ENCODE measurements at places on chromosomes 13 and 19.

DNA sequence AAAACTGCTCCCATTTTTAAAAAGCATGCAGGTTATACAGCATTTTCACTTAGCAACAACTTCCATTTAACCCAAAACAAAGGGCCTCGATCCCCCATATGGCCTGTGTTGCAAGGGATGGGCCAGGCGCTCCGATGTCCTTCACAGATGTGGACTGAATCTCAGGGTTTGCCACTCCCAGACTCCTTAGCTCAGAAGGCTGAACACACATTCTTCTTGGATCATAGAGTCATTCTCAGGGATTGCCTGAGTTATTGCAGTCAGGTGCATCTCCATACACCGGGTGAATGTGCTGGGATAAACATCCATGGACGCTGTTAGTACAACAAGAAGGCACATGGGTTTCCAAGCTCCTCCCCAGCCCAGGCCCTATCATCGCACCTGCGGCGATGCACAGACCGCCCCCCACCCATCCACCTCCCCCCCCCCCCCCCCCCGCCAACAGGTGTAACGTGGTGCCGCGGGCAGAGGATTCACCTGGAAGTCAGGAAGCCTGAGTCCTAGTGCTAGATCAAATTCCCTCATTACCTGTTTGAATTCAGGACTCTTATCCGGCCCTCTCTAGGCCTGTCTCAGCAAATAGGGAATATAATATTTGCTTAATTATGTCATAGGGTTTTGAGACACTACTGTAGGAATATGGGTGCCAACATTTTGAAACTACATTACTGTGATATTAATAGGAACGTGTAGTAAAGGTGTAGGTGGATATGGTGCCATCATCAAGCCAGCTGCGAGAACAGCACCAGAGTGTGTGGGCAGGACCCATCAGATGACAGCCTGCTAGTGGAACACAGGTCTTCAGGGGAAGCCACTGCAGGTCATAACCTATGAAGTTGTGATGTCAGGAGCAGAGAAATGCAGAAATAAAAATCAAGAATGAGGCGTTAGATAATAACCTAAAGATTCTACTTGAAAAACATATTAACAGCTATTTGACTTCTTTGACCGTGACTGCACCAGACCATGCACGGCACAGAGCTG is 110.9 kb downstream of the SACS start:
- DNase-seq = no peak

DNA sequence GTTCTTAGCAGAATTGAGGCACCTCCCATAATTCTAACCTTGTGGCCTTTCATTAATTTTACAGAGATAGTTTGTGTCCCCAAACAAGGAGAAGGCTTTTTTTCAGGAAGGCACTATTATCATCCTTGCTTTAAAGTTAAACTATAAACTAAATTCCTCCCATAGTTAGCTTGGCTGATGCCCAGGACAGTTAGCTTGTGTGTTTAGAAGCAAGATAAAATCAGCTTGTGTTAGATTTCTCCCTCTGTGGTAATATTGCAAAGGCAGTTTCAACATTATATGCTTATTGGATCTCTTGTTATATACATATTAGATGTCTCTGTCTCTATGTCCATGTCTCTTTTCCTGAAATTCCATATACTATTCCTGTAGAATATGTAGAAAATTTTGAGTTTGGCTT is 342.7 kb downstream of the TBC1D4 start:
- DNase-seq = no peak

GRCh38 chr19:38644719-38645118 is 2.7 kb upstream of the ACTN4 start:
- DNase-seq = no peak

- DNase-seq = no peak
These were observed 8.1 kb upstream of the ERICH6B start for GRCh38 chr13:45623516-45624090.

DNA sequence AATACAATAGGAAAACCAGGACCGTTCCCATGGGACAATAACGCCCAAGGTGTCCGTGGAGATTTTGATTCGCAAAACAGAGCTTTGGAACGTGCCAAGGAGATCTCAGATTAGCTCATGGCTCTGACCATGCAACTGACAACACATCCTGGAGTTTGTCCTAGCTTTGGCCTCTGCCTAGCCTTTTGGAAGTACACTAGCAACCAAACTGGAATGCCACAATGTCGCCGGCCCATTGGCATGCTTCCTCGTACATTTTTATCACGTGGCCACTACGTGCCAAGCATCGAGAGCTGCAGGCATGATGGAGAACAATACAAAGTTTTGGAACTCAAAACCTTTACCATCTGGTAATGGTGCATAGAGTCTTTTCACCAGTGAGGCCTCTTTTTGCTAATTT is 256.5 kb downstream of the DCLK1 start:
- no peak for DNase-seq

GRCh38 chr13:30974350-30974749 is 41.9 kb downstream of the TEX26 start:
- no peak for DNase-seq

- no peak for DNase-seq
These were observed 26.3 kb downstream of the SKA3 start for GRCh38 chr13:21150013-21150412.

- no peak for DNase-seq
These were observed 8.7 kb upstream of the NBEA start for GRCh38 chr13:34933349-34933748.

All from ecto neural progenitor cell (in vitro differentiated cells).